ENCODE measurements at places on chromosomes 16 and 17.
A peak's percentile ranks its signal among the peaks of the same experiment; 100 is the strongest.

DNA sequence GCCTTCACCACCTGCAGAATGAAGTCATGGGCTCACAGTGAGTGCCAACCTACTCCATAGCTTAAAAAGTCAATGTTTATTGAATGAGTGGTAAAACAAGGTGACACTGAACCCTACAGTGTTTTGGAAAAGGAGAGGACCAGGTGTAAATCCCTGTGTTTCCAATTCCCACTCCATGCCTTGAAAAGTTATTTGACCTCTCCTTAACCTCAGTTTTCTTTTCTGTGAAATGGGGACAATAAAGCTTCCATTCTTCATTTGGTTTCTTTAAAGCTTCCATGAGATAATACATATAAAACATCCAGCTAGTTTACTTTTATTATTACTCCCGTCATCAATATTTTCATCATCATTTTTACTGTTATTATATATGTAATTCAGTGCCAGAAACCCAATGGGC lies 48.0 kb upstream of the ACSM2B start:
- DNase-seq: no peak

DNA sequence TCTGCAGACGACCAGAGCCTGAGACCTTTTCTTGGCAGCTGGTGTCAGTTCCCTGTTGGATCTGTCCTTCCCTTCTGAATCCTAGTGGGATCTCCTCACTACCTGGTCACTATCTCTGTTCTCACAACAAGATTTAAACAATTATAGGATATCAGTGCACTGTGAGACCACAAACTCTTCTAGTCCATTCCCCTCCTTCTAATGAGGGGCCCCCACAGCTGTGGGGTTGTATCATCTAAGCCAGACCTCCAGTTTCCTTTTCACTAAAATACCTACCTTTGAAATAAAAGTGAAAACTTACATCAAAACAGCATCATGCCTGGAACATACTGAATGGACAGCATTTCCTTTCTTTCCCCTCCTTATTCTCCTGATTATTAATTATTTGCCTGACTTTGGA lies 233.2 kb downstream of the PRKCA start:
- no peak for DNase-seq

DNA sequence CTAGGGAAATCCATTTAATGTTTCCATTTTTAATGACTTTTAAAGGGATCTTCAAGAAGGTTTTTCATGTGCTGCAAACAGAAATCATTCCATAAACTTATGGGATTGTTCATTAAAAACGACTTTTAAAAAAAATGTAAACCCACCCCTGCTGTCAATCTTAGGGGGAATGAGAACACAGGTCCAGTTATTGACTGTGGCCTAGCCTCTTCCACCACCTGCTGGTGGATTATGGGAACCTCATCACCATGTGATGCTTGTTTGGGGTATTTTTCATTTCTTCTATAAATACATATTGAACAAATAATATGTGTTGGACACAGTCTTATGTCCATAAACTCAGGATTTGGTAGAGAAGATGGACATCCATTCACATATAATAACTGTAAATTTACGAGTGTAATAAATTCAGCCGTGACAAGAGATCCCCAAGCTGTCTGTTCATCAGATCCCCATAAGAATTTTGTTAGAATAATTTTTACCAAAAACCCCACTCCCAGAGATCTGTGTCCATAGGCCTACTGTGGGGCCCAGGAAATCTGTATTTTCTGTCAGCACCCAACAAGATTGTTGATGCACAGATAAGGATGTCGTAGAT lies 42.0 kb upstream of the TMC5 start:
- peak; percentile 10 for DNase-seq

GRCh38 chr16:10504404-10504885 lies 76.0 kb downstream of the EMP2 start:
- no peak for DNase-seq

DNA sequence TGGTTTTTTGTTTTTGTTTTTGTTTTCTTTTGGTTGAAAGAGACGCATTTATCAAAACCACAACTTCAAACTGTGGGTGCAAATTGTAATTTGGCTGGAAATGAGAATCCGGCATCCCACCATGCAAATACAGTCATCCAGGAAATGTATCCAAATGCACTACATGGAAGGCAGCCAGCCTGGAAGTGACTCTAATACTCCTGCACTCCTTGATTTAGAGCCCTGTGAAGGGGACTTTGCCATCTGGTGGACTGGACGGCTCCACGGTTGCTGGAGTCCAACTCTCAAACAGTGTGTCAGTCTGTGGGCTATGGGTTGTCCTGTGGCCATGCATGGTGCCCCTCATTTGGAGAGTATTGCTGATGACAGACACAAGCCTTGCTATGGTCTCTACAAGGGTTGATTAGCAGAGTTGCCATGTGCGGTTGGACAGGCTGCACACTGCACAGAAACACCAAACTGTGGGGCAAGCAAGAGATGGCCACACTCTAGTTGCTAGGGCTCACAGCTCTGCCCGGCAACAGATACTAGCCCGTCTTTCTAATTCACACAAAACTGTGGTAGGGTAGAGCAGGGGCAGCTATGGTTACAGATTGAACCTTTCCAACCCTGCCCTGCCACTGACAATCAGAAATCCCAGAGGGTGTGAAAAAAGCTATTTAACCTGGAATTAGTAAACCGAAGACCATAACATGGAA lies 62.4 kb downstream of the VAT1L start:
- no peak for DNase-seq

- DNase-seq: no peak
These were observed 567.4 kb upstream of the SOX9 start for GRCh38 chr17:71553381-71553780.

GRCh38 chr17:1834380-1835149 lies 4.8 kb downstream of the RPA1 start:
- no peak for DNase-seq

GRCh38 chr16:52787709-52788108 lies 240.8 kb upstream of the TOX3 start:
- DNase-seq: no peak

- DNase-seq: no peak
These were observed 10.0 kb downstream of the ZNF689 start for GRCh38 chr16:30600215-30600614.

DNA sequence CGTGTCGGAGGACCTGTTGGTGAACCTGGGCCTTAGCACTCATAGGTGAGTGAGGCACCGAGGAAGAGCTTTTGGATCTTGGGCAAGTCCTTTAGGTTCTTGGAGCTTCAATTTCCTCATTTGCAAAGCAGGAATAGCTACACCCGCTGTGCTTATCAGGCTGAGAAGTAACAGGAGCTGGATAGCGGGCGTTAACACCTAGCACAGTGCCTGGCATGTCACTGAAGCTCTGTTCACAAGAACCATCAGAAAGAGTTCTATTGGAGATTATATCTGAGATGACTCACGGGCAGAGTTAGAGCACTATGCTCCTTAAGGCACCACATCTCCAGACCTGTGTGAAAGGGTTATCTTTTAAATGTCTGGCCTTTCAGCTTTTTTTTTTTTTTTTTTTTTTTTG lies 12.8 kb downstream of the MEOX1 start:
- no peak for DNase-seq

GRCh38 chr16:78972986-78973385 lies 627.6 kb downstream of the MAF start:
- DNase-seq: no peak

DNA sequence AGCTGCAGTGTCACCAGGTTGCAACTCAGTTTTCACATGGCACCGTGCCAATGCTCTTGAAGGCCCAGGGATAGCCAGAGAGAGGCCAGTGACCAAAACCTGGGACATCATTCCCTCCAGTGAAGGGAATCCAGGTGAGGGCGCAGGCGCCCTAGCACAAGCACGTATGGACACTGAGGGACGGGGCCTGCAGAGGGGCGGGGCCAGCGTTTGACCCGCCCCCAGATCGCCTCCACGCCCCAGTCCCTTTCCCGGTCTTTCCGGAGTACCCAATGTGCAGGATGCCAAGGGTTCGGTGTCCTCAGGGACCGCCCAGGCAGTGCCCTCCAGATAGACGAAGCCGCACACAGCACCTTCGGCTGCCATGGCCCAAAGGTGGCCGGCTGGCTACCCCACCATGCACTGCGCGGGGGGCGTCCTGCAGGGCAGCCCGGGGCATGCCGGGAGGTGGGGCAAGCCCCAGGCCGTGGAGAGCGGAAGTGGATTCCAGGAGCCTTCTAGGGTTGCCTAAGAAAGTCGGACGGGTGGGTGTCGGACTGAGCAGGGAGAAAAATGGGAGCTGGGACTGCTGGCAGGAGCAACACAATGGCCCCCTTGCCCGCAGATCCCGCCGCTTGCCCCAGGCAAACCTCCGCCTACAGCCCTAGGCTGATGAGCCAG lies 4.6 kb downstream of the SLC12A4 start:
- no peak for DNase-seq

DNA sequence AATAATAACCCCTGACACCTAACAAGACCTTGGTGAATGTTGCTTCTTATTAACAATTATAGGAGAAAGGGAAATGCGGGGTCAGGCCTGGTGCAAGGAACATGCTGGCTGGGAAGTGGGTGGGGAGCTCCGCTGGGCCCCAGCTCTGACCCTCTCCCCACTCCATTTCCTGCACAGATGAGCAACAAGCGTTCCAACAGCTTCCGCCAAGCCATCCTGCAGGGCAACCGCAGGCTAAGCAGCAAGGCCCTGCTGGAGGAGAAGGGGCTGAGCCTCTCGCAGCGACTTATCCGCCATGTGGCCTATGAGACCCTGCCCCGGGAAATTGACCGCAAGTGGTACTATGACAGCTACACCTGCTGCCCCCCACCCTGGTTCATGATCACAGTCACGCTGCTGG lies 23.0 kb downstream of the RHBDL3 start:
- DNase-seq: no peak

- DNase-seq: no peak
These were observed 71.9 kb upstream of the TEKT1 start for GRCh38 chr17:6903326-6903900.

DNA sequence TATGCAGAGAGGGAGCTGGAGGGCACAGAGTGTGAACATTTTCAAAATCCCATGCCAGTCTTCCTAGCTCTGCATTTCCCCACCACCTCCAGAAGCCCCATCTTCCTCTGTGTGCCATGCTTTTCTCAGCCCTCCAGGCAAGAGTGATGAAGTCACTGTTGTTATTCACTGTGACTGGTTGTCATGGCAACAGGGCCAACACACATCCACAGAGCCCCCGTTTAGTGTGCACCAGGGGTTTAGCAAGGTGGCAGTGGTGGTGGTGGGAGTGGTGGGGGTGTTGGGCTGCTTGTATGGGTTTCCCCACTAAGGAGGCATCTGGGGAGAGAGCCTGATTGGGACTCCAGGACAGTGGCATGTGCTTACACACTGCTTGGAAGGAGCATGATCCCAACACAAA lies 309.9 kb upstream of the ASIC2 start:
- no peak for DNase-seq

DNA sequence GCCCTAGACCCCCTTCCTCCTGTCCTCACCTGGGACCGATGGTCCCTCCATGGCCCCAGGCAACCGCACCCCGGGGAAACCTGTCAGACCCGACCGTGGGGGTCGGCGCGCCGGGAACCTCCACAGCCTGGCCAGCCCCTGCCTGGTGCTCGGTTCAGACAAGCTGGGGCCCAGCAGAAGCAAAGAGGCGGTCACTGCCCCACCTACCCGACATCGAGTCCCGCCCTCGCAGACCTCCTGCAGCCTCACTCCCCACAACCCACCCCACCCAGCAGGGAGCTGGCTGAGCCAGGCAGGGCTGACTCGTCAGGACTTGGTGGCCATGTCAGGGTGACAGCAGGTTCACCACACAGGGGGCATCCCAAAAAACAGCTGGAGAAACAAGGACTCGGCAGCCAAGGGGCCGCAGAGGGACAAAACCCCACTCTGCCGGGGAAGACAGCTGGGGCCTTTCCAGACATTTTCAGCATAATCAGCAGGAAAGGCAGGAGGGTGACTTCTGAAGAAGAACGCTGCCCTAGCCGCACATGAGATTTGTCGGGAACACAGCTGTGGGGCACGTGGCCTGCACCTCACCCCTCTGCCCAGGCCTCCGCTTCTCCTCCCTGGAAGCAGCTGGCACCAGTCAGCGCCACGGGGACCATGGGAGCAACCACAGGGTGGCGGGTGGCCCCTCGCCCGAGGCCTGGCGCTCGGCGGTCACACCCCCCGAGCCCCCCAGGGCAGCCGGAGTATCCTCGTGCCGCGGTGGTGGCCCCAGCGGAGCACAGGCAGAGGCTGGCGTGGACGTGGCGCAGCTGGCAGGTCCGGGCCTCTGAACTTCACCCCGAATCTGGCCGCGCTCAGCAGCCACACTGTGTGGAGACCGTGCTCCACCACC lies 22.9 kb downstream of the GNPTG start:
- DNase-seq: no peak

DNA sequence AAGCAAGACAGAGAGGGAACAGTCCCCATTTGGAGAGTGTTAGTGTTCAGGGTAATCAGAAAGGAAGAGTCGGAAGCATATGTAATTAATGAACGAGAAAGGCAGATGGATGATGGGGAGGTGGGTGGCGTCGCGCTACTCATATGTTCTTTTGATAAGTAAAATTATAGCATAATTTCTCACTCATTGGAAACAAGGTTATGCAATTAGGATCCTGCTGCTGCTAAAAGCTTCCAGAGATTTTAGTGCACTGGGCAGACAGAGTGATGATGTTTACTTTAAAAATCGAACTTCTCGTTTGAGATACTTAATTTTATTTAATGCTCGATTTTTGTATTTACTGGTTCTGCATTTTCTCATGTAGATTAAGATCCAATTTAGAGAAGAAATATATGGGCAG lies 96.2 kb downstream of the PRKCA start:
- DNase-seq: no peak

GRCh38 chr17:39867880-39868553 lies at the start of gene ZPBP2:
TSS of gene ZPBP2 (plus strand) at chr17:39868202. CDS start at chr17:39868355, 153 bp downstream.
- DNase-seq: peak; percentile 50

GRCh38 chr16:27617665-27618064 lies 67.7 kb downstream of the KATNIP start:
- no peak for DNase-seq

GRCh38 chr17:35801583-35802224 lies 6.3 kb upstream of the MMP28 start:
- DNase-seq: no peak

DNA sequence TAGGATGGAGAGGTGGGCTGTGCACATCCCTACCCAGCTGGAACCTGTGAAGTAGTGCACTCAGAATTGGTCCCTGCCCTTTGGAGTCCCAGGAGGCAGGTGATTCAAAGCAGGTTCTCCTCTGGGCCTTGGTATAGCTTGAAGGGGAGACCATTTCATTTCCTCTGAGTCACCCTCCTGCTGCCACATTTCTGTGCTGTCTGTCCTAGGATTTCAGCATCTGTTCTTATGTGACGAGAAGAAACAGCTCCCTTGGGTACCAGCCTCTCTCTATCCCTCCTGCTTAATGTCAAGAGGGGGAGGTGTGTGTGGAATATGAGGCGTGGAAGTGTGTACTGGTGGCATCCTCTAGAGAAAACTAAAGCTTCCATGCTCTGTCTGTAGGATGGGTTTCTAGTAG lies 5.0 kb upstream of the NFE2L1 start:
- no peak for DNase-seq

GRCh38 chr17:81385320-81386111 lies 9.7 kb upstream of the BAHCC1 start:
- DNase-seq: no peak

Measured in activated T-cell treated with anti-CD3 and anti-CD28 coated beads for 48 hours (primary cell).